ENCODE measurements at places on chromosomes 11 and 22. TPM values are rescaled to one million over a fixed set of nuclear protein-coding genes. Genes with fewer than 3 reads are reported as not detected.

TREH gene
- total RNA-seq: not detected

C11orf65 gene
- 0.77 TPM for total RNA-seq

DNA sequence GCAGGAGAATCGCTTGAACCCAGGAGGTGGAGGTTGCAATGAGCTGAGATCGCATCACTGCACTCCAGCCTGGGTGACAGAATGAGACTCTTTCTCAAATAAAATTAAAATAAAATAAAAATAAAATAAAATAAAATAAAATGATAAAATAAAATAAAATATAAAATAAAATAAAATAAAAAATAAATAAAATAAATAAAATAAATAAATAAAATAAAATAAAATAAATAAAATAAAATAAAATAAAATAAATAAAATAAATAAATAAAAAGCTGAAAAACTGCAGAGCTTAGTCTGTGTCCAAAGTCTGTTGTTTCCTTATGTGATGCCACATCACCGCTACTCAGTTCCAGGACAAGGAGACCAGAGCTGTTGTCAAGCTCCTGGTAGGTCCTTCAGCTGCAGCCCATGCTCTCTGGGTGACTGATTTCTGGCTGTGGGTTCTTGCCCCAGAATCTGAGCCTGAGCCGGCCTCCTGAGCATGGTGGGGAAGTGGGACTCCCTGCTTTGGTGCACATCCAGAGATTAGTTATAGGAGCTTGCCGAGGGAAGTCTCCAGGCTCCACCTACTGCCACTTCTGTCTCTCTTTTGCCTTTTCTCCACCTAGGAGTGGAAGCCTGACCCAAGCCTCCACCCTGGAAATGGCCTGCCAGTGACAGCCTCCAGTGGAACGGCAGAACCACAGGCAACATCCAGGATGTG lies 31.3 kb upstream of the ADA2 start:
- no peak for DNase-seq

DNA sequence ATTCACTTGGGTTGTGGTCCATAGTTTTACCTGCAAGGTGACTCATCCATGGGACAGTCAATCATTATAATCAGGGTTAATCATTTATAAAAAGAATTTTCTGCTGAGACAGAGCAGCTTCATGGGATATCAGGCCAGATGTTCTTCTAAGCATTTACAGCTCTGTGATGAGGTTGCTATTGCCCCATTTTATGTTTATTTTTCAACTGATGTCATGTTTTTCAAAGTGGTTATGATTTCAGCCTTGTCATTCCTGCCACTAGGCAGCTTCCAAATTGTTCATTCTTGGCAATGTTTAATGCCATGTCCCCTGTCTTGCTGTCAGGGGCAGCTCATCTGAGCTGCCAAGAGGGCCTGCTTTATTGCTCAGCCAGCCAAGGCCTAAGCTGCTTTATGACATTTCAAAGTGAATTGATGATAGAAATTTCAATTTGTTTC lies 35.9 kb upstream of the ZBED5 start:
- peak; percentile 32 for DNase-seq

DNA sequence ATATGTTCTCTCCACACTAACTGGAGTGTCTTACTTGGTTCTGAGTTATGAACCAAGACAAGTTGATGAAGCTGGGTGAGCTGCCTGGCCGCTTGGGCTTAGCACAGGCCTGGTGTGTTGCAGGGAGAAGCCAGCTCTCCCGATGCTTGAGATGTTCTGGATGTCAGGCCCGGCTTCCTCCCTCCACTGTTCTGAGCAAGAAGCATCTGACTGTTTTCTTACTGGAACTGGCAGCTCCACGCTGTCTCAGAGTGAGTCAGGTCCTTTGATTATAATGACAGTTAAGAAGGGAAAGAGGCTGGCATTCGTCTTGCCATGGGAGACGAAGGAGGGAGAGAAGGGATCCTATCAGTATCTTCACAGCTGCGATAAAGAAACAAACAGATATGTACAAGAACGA lies 46.5 kb upstream of the CRTAM start:
- DNase-seq: peak; percentile 62

DNA sequence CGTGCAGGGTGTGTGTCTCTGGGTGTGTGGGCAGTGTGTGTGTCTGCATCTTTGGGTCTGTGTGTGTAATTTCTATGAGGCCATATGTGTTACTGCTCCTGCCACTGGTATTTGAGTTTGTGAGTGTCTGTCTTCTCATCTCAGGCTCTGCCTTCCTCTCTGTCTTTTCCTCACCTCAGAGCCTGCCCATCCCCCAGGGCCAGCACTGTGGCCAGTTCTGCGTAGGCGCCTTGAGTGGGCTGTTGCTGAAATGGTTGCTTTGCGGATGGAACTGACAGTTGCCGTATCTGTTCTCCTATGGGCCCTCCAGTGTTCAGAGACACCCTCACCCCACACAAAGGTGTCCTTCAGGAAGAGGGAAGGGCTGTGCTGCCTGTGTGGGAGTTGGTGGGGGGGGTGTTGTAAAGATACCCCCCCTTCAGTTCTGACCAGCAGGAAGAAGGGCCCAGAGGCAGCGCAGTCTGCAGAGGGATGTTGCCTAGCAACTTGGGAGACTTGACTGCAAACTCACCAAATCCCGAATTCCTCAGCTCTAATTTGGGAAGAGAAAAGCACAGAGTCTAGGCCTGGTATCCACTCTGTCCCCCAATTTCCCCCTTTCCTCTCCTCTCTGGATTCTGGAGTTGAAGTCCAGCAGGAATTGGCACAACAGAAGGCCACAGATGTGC lies 2.0 kb upstream of the NRGN start:
- DNase-seq: no peak

DNA sequence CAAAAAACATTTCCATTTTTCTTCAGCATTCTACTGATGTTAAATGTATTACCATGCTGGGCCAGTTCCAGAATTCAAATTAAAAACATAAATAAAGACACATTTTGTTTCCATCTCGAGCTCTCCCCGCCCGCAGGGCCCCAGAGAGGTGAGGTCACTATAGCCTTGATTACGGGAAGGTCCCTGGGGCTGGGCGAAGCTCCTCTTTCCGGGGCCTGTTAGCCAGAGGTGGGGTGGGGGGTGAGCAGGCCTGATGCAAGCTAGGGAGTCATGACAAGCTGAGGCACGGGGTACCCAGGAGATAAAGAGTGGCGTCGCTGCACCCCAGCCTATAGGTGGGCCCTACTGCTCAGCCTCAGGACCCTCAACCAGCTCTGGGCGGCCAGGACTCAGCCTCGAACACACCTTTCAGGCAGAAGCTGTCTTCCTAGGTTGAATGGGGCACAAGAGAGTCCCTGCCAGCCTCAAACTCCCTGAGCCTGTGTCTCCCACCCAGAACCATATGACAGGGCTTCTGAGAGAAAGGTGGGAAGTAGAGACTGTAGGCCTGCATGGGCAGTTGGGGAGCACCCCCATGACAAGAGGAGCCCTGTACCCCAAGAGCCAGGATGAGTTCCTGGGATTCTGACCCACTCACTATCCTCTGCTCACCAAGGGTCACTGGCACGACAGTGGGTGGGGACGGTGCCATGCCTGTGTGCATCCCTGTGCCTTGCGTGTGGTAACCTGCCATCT lies 34.8 kb downstream of the KCNQ1OT1 start:
- no peak for DNase-seq

RIMBP3B gene
- total RNA-seq: 0.16 TPM

- DNase-seq: peak; percentile 47
Observed at GRCh38 chr11:64918017-64918416, 1.0 kb upstream of the ATG2A start.

CYTH4 gene
- not detected for total RNA-seq

- no peak for DNase-seq
Observed at GRCh38 chr22:38862375-38863329, 9.4 kb downstream of the CBX6 start.

FJX1 gene
- 50.2 TPM for total RNA-seq

DNA sequence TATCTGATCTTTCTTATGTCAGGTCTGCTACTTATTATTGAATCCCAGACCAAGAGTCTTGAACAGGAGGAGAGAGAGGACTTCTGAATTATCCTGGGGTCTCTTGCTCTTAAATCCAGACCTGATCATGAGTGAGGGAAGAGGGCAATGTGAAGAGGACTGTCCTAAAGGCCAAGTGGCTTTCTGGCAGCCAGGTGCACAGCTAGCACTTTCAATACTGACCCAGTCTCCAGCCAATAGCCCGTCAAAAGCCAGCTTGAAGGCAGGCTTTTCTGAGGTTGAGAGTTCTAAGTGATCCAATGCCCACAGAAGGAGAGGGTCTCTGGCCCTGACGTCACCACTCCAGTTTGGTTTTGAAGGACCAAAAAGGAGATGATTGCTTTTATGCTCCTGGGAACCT lies 37.2 kb downstream of the FBXO7 start:
- no peak for DNase-seq

GVQW3 gene
- 2.0 TPM for total RNA-seq

GRCh38 chr11:7677796-7678201 lies 4.5 kb upstream of the CYB5R2 start:
- no peak for DNase-seq

DNA sequence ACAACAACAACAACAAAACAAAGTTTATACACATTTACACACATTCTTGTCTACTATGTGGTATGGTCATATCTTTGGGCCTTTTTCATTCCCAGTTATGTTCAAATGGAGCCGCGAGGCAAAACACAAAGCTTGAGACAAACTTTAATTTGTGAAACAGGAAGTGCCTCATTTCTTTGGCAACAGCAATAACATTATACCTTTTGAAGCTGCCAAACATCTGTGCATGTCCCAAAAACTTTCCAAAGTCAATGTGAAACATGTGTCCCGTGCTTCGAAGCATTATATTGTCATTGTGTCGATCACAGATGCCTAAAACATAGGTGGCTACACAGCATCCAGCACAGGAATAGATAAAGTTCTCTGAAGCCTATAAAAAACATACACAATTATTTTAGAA lies 25.0 kb upstream of the RPS13 start:
- no peak for DNase-seq

GRCh38 chr22:29701155-29701999 lies 18.4 kb upstream of the CABP7 start:
- DNase-seq: peak; percentile 23

ESRRA gene
- 25.0 TPM for total RNA-seq

OR51E2 gene
- total RNA-seq: 0.38 TPM

DNA sequence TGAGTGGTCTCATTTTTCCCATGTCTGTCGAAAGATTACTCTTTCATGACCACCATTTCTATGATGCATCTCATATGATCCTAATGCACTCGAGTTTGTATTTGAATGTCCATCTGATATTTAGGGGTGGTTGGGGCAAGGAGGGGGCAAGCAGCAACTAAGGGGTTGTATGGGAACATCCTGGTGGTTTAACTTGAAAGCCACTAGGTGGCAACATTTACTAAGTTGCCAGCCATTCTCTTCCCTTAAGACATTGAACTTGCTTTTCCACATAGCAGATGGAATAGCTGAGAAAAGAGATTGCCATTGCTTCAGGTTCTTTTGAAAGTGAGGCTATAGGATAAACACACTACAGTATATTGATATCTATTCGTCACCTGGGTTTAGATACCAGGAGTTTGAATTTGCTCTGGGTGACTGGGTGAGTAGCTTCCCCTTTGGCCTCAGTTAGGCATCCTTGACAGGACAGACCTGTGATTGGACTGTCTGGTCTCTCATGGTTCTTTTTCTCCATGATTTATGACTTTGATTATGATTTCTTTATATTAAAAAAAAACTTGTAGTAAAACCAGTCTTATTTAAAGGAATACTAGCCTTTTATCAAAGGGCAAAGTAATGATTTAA lies 32.4 kb downstream of the NF2 start:
- DNase-seq: peak; percentile 56

- no peak for DNase-seq
Observed at GRCh38 chr11:16011396-16011795, 344.9 kb downstream of the SOX6 start.

- peak; percentile 90 for DNase-seq
Observed at GRCh38 chr11:24697522-24698111, 200.8 kb downstream of the LUZP2 start.

- DNase-seq: no peak
Observed at GRCh38 chr11:69677749-69678148, 2.6 kb upstream of the LTO1 start.

DNA sequence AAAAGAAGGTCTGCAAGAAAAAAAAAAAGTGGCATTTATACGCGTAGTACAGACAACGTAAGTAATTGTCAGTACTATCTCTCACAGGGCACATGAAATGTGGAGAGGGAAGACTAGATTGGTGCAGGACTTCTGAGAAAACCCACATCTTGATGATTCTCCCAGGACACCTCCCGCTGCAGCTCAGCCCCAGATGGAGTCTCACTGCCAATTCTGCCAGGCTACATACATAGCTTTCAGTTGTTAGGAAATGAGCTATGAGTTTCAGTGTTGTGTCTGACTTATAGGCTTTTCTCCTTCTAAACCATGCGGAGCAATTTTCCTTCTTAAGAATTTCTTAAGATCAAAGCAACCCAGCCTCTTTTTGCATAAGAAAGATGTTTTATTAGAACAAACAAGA lies 9.6 kb downstream of the OR5A2 start:
- DNase-seq: no peak

GRCh38 chr11:74470526-74470925 lies 3.2 kb upstream of the KCNE3 start:
- DNase-seq: no peak

PDE2A gene
- total RNA-seq: 0.75 TPM

GRCh38 chr11:64222651-64223000 lies 3.4 kb downstream of the TRPT1 start:
- no peak for DNase-seq

GRCh38 chr11:78504708-78505107 lies 70.0 kb downstream of the NARS2 start:
- DNase-seq: no peak

- DNase-seq: no peak
Observed at GRCh38 chr11:100545556-100545955, 141.5 kb upstream of the ARHGAP42 start.

DNA sequence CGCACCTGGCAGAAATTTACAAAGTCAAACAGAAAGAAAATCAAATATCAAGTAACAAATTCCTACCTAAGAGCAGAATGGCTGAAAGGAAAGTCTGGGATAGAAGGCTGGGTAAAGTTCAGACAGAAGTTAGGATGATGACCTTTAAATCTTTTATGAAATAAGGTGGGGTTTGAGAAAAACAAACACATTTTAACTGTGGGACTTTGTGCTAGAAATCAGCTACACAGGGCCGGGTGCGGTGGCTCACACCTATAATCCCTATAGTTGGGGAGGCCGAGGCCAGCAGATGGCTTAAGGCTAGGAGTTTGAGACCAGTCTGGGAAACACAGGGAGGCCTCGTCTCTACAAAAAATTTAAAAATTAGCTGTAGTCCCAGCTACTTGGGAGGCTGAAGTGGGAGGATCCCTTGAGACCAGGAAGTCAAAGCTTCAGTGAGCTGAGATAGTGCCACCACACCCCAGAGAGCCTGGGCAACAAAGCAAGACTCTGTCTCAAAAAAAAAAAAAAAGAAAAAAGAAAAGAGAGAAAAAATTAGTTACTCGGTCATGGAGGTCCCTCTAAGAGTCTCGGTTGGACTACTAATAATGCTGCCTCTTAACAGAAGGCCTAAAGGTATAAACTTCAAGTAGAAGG lies 119.7 kb upstream of the BID start:
- DNase-seq: no peak

- DNase-seq: no peak
Observed at GRCh38 chr11:7417328-7417727, 68.0 kb upstream of the OLFML1 start.

MRGPRF gene
- 4.1 TPM for total RNA-seq

GRCh38 chr11:1453611-1454034 lies 33.0 kb downstream of the MOB2 start:
- DNase-seq: no peak

CARD16 gene
- total RNA-seq: 2.0 TPM

Measured in astrocyte (in vitro differentiated cells and primary cell).